ENCODE measurements at places on chromosomes 12 and 14.
A peak's percentile ranks its signal among the peaks of the same experiment; 100 is the strongest.

DNA sequence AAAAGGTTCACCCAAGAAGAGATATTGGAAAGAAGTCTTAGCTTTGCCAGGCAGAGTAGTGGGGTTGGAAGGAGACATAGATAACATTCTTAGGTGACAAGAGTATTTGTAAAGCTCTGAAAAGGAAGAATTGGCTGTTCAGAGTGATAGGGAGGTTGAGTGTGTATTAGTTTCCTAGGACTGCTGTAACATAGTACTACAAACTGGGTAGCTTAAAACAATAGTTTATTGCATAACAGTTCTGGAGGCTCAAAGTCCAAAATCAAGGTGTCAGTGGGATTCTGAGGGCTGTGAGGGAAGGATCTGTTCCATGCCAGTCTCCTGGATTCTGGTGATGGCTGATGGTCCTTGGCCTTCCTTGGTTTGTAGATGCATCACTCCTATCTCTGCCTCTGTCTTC, 156.8 kb downstream of the SLC5A8 start:
- no peak for DNase-seq
- no peaks in the 10 kb centered on the region for H3K27me3 ChIP-seq
- H3K4me3 ChIP-seq, result no peak overlapping the region

GRCh38 chr14:23024612-23025075, 10.1 kb downstream of the PSMB5 start:
- no peaks in the 10 kb centered on the region for H3K27me3 ChIP-seq
- no peak for DNase-seq

DNA sequence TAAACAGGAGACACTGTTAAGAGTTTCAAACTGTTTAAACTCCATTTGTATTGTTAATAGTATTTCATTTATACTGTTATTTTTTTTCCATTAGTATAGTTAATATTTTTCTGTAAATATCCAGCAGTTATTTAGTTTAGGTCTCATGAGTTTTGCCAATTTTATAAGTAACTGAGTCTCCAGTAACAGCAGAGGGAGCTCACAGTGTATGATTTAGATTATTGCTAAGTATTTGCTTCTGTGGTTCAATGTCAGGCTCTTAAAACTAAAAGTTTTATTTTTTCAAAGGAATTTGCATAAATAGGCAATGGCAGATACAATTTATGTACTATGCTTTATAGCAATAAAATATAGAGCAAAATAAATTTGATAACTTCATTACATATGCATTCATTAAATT, 209.7 kb downstream of the ATXN7L3B start:
- no peaks in the 10 kb centered on the region for H3K36me3 ChIP-seq
- no peak overlapping the region for H3K4me3 ChIP-seq
- no peak for DNase-seq

DNA sequence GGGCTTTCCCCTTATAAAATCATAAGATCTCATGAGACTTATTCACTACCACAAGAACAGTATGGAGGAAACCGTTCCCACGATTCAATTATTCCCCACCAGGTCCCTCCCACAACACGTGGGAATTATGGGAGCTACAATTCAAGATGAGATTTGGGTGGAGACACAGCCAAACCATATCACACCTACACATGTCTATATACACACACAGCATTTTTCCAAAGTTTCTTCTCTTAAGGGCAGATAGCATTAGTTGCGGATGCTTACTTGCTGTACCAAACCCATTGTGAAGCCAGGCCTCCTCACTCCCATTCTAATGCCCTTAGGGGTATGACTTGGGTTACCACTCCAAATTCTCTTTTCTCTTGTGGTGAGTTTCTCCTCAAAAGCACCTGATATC, 104.1 kb upstream of the RAP1B start:
- no peak overlapping the region for H3K27ac ChIP-seq
- H3K4me1 ChIP-seq, result peaks cover 8% of the 10 kb centered on the region
- H3K27me3 ChIP-seq, result no peaks in the 10 kb centered on the region
- no peak overlapping the region for H3K4me3 ChIP-seq

- H3K27me3 ChIP-seq, result no peaks in the 10 kb centered on the region
- H3K27ac ChIP-seq, result no peak overlapping the region
- H3K4me1 ChIP-seq, result peaks cover 55% of the 10 kb centered on the region
- H3K36me3 ChIP-seq, result no peaks in the 10 kb centered on the region
- no peak overlapping the region for H3K4me3 ChIP-seq
Observed at GRCh38 chr12:116321913-116322312, 44.4 kb upstream of the MED13L start.

DNA sequence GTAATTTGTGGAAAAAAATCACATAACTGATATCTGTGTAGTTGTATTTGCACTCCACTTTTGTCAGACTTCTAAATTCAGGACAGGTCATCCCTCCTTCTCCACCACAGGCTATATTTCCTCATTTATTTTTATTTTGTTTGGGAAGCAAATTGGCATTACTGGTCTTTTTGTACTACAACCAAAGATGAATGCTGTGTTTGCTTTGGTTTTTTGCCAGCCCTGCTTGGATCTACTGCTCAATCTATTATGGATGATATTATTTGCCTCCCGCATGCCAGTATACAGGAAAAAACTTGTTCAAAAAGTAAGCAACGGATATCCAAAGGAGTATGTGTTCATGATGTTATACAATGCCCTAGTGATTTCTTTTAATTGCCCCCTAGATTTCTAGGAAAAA, 948.8 kb downstream of the TRHDE start:
- H3K27me3 ChIP-seq, result no peaks in the 10 kb centered on the region
- no peak overlapping the region for H3K4me3 ChIP-seq
- no peaks in the 10 kb centered on the region for H3K36me3 ChIP-seq
- no peaks in the 10 kb centered on the region for H3K4me1 ChIP-seq
- DNase-seq, result no peak

- no peaks in the 10 kb centered on the region for H3K4me1 ChIP-seq
- H3K4me3 ChIP-seq, result no peak overlapping the region
- DNase-seq, result no peak
- H3K27me3 ChIP-seq, result no peaks in the 10 kb centered on the region
Observed at GRCh38 chr12:77537663-77538062, 293.0 kb upstream of the NAV3 start.

GRCh38 chr12:74980510-74980909, 229.1 kb downstream of the KCNC2 start:
- H3K36me3 ChIP-seq, result no peaks in the 10 kb centered on the region
- H3K4me1 ChIP-seq, result no peaks in the 10 kb centered on the region
- DNase-seq, result no peak

DNA sequence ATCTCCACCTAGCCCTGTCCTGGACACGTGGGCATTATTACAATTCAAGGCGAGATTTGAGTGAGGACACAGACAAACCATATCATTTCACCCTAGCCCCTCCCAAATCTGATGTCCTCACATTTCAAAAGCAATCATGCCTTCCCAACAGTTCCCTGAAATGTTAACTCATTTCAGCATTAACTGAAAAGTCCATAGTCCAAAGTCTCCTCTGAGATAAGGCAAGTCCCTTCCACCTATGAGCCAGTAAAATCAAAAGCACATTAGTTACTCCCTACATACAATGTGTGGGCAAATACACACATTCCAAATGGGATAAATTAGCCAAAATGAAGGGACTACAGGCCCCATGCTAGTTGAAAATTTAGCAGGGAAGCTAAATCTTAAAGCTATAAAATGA, 546.0 kb upstream of the LMO3 start:
- no peaks in the 10 kb centered on the region for H3K4me1 ChIP-seq
- H3K4me3 ChIP-seq, result no peak overlapping the region
- no peaks in the 10 kb centered on the region for H3K27me3 ChIP-seq
- no peak for DNase-seq

GRCh38 chr12:2138294-2138693, 85.5 kb downstream of the CACNA1C start:
- DNase-seq, result no peak
- no peak overlapping the region for H3K27ac ChIP-seq
- H3K4me1 ChIP-seq, result no peaks in the 10 kb centered on the region
- H3K4me3 ChIP-seq, result no peak overlapping the region
- H3K36me3 ChIP-seq, result no peaks in the 10 kb centered on the region

DNA sequence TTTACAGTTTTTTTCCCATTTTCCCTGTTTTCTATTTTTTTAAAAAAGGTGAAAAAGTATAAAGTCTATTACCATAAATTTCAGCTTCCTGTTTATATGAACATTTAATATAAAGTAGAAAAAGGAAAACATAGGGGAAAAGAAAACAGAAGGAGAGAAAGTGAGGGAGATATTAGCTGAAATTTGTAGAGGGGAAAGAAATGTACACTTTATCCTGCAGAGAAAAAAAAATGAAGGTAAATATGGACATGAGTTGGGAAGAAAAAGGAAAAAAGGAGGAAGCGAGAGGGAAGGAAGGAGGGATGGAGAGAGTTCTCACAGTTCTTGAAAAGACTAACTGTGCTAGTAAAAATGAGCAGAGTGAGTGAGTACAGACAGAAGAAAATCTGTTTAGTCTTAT, 91.6 kb upstream of the BTG1 start:
- peaks cover 27% of the 10 kb centered on the region for H3K4me1 ChIP-seq
- no peaks in the 10 kb centered on the region for H3K27me3 ChIP-seq
- H3K36me3 ChIP-seq, result no peaks in the 10 kb centered on the region
- DNase-seq, result no peak
- H3K4me3 ChIP-seq, result no peak overlapping the region
- no peak overlapping the region for H3K27ac ChIP-seq

GRCh38 chr12:54708826-54709225, 60.7 kb upstream of the DCD start:
- H3K27ac ChIP-seq, result no peak overlapping the region
- H3K4me1 ChIP-seq, result no peaks in the 10 kb centered on the region
- H3K27me3 ChIP-seq, result peaks cover 4% of the 10 kb centered on the region
- H3K4me3 ChIP-seq, result no peak overlapping the region
- DNase-seq, result no peak
- H3K36me3 ChIP-seq, result no peaks in the 10 kb centered on the region

DNA sequence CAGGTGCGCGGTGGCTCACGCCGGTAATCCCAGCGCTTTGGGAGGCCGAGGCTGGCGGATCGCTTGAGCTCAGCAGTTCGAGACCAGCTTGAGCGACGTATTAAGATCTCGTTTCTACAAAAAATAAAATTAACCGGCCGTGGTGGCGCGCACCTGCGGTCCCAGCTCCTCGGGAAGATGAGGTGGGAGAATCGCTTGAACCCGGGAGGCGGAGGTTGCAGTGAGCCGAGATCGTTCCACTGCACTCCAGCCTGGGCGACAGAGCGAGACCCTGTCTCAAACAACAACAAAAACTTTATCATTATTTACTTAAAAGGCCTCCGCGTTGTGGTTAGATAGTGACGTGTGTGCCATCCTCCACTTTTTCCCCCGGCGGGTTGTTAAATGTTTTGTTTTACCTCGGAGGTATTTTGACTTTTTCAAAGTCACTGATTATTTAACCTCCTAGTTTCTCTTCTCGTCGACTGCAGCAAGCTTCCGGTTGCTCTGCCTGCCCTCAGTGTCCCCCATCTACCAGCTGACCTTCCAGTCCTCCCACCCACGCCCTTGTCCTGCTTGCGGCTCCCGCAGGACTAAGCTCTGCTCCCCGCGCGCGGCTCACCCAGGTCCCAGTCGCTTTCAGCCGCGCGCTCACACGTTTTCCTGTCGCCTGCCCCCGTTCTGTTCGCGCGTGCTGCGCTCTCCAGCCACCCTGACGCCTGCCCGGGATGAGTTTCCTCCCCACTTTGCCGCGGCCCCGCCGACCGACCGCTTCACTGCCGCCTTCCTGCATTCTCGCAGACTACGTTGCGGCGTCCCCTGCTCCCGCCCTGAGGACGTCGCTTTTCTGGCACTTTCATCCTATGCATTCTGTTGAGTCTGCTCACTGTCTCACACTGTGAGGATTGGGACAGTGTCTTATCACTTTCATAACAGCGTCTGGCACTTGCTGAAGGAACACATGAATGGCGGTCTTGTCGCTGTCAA, 1.2 kb upstream of the SCAF11 start:
- H3K36me3 ChIP-seq, result peaks cover 51% of the 10 kb centered on the region
- peaks cover 35% of the 10 kb centered on the region for H3K4me1 ChIP-seq
- peak; percentile 81 for DNase-seq
- H3K27me3 ChIP-seq, result no peaks in the 10 kb centered on the region
- H3K27ac ChIP-seq, result peak overlapping the region; percentile 99

DNA sequence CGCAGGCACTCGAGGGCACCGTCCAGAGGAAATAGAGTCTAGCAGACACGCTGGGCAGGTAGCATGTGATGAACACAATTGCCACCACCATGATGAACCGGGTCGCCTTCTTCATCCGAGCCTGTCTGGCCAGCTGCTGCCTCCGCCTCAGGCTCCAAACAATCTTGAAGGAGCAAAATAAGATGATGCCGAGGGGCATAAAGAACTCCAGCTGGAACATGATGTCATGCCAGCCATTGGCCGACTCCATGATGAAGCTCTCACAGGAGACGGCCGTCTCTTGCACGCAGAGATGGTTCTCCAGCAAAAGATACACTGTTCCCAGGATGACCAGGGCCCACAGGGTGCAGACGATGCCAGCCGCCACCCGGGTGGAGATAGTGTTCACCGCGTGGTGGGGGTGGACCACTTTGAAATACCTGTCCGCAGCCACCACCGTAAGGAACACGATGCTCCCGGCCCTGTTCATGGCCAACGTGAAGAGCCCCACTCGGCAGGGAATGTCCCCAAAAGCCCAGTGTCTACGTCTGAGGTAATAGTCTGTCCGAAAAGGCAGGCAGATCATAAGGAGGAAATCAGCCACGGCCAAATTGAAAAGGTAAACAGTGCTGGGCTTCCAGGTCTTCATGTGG, 945 bp downstream of the HCAR1 start:
- H3K36me3 ChIP-seq, result no peaks in the 10 kb centered on the region
- peak overlapping the region; percentile 66 for H3K4me3 ChIP-seq
- H3K27me3 ChIP-seq, result peaks cover 4% of the 10 kb centered on the region
- peak overlapping the region; percentile 60 for H3K27ac ChIP-seq
- peaks cover 86% of the 10 kb centered on the region for H3K4me1 ChIP-seq

DNA sequence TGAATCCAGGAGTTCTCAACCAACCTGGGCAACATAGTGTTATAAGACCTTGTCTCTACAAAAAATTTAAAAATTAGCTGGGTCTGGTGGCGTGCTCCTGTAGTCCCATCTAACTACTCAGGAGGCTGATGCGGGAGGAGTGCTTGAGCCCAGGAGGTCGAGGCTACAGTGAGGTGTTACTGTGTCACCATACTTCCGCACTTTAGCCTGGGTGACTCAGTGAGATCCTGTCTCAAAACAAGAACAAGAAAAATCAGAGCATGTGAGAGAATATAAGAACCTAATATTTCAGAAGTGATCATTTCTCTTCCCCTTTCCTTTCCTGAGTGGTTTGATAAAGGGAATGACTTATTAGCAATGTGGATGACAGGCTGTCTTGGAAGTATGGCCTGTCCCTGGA, 9.5 kb downstream of the TRAF3 start:
- H3K4me1 ChIP-seq, result peaks cover 85% of the 10 kb centered on the region
- no peak overlapping the region for H3K4me3 ChIP-seq
- H3K27me3 ChIP-seq, result no peaks in the 10 kb centered on the region
- DNase-seq, result no peak
- peaks cover 76% of the 10 kb centered on the region for H3K36me3 ChIP-seq

DNA sequence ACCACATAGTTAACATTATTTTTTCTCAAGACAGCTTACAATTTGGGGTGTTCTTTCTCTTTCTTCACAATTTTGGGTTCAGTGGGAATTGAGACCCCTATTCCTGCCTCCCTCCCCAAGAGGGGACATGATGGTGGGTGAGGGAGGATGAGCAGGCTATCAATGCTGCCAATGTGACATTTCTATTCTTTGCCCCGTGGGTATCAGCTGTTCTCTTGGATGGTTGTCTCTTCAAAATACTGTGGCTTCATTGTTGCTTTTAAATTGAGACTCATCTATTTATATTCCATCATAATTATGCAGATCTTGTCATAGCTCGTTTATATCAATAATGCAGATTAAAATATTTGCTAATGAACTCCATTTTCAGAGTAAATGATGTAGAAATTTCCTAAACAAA, 56.5 kb upstream of the ANO4 start:
- no peaks in the 10 kb centered on the region for H3K4me1 ChIP-seq
- no peak overlapping the region for H3K27ac ChIP-seq
- H3K36me3 ChIP-seq, result no peaks in the 10 kb centered on the region
- no peak overlapping the region for H3K4me3 ChIP-seq

GRCh38 chr14:52950898-52951680, at the start of gene FERMT2:
TSS of gene FERMT2 (minus strand) at chr14:52951050. CDS start at chr14:52950568, 482 bp downstream.
- H3K4me3 ChIP-seq, result peak within 1 kb of the TSS; percentile 83
- peak within 1 kb of the TSS; percentile 73 for H3K27ac ChIP-seq
- peak; percentile 40 for DNase-seq
- H3K36me3 ChIP-seq, result no peaks in the 10 kb centered on the region
